Anterior cingulate cortex (tissue), 58 donors: ENCODE measurements at places on chromosomes 4 and X.

DNA sequence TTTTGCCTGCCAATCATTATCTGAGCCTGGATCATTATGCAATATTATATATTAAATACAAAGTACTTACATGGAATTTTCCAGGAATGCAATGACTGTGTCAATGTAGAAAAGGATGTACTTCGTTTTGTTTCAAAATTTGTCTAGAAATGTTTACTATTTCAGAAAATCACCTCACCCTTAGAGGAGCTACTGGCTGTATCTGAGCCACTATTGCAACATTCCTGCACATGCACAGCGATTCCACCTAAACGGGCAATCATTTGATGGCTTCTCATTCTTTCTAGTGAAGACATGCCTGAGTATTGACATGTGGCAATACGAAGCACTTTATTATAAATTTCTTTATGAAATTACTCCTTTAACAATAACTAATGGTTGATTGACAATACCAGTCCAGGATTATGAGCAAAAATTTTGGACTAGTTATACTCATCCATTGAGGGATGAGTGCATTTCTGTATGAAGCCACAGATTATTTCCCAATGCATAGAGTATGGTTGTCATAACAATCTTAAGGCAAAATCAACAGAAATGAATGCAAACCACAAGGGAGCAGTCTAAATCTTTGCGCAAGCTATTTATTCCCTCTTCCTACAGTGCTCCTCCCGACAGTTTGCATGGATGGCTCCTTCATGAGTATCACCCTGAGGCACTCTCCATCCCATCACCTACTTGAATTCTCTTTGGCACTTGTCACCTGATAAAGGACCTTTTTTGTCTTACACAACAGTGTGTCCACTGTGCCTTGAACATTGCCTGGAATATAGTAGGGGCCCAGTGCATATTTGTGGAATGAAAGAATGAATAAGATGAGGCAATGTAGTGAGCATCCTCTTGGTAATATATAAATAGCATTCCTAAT lies 35.8 kb upstream of the MMAA start:
- no peak for DNase-seq

DNA sequence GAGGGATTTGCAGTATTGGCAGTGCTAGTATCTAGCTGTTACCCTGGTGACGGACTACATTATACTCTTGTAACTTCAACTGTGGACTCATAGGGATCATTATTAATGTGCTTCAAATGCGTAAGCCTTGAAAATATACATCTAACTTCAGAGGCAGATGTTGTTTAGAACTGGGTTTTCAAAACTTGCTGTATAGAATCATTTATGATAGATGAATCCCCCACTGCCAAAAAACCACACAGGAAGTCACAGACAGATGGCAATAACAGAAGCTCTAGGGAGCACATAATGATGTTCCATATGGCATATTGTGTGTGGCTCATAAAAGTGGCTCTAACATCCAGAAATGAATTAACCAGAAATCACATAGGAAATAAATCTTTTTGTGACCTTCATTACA lies 62.3 kb upstream of the RELL1 start:
- DNase-seq: no peak

- no peak for DNase-seq
These were observed 29.9 kb upstream of the MSANTD1 start for GRCh38 chr4:3218824-3219760.

DNA sequence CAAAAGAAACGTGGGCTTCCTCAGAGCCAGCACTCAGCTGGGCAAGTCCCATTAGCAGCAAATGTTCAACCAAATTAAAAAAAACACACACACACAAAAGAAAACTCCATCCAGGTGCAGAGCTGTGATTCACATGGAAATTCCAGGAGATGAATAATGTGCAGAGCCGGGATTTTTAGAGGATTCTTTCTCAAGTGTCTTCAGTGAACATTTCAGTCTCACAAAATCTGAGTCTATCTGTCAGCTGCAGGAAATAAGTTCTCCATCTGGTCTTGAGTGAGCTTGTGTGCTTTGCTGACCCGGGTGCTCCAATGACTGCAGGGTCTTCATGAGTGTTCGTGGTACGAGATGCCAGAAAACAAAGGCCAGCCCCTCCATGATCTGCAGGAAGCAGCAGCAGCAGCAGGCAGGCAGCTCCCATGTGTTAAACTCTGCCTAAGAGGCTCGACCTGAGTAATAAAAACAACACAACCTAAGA lies 44.3 kb downstream of the RASGEF1B start:
- no peak for DNase-seq

- no peak for DNase-seq
These were observed 181.4 kb upstream of the MXRA5 start for GRCh38 chrX:3527811-3528210.

DNA sequence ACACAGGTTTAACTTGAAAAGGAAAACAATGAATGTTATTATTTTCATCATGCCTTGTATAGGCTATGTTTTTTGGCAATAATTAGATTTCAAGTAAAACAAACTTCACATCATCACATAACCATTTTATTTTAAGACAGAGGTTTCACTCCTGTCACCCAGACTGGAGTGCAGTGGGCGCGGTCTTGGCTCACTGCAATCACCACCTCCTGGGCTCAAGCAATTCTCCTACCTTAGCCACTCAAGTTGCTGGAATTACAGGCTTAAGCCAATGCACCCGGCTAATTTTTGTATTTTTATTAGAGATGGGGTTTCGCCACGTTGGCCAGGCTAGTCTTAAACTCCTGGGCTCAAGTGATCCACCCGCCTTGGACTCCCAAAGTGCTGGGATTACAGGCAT lies 658.6 kb upstream of the ATOH1 start:
- DNase-seq: no peak

DNA sequence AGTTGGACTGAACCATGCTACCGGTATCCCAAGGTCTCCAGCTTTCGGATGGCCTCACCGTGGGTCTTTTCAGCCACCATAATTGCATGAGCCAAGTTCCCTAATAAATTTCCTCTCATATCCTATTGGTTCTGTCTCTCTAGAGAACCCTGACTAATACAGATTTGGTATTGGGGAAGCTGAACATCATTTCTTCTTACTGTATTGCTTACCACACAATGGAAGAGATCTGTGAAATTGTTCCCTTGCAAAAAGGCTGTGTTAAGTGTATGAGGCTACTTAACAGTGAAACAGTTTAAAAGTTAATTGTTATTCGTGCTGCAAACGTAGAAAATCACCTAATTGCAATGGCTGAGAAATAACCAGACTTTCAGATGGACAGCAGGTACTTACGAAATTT lies 34.0 kb downstream of the PLAC8 start:
- no peak for DNase-seq
